ENCODE measurements at places on chromosomes 12 and 14.

DNA sequence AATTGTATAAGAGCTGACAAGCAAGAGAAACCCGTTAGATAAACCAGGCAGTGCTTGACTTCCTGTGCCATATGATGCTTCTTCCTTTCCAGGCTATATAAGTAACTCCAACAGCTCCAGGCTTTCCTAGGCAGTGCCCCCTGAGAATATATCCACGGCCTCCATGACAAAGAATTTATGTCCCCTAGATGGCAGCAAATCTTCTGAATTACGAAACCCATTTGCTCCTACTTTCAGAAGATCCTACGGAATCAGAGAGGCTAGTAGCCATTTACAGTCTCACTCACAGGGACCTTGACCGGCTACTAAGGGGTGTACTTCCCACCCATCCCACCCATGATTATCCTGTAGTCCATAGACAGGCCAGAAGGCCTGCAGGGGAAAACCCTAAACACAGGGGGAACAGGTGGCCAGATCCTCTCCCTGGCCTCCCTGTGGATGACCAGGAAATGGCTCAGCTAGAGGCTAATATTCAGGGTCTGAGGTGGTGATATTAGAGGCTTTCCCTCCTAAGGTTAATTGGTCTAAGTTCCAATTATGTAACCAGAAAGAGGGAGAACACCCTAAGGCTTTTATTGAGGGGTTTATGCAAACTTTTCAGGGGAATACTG is 77.2 kb upstream of the DCD start:
- no peak for DNase-seq

DNA sequence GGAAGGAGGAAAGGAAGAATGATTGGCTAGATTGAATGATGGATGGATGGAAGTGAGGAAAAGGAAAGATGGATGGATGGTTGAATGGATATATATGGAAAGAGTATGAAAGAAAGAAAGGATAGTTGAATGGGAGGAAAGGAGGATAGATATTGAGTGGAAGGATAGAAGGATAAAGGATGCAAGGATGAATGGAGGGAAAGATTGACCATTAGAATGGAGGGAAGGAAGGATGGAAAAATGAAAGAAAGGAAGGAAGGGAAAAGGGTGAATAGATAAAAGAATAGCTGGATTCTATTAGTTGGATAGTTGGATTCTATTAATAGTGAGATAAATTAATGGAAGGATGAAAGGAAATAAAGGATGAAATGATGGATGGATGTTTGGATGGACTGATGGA is 105.9 kb downstream of the CALM1 start:
- DNase-seq = no peak

GRCh38 chr14:70822530-70823185 is 13.3 kb upstream of the MAP3K9 start:
- peak; percentile 25 for DNase-seq

- DNase-seq = no peak
These were observed 74.4 kb upstream of the CLEC14A start for GRCh38 chr14:38330275-38330674.

DNA sequence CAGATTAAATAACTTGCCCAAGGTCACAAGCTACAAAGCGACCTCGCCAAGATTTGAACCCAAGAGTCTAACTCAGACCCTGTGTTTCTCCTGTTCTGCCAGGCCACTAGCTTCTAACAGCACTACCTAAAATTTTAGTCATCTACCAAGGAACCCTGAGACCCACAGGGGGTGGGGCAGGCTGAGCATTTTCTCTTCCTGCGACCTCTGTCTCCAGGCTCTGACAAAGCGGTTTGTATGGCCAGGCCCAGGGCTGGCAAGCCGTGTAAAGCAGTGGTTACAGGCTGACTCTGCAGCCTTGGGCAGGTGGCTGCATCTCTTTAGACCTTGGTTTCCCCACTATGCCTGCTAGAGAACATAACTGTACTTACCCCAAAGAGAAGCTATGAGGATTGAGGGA is 5.3 kb downstream of the VDR start:
- DNase-seq = no peak

DNA sequence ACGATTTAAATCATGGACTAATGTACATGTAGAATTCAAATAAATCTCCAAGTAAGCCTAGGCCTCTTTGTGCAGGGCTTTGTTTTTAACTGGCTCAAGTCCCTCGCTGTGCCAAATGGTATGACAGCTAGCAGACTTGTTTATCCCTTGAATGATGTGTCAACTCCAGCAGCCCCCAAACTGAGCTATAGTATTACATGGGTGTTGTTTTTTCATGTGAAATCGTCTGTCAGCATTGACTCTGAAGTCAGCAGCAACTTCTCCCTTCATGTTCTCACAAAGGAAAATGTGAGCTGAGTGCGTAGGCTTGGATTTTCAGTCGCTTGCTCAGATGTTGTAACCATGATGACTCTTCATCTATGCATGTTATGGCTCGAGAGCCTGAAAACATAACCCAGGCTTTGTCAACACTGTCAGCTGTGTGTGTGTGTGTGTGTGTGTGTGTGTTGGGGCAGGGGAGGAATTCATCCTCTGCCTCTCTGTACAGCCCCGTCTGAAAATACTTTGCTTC is 73.3 kb downstream of the PTHLH start:
- DNase-seq = no peak

DNA sequence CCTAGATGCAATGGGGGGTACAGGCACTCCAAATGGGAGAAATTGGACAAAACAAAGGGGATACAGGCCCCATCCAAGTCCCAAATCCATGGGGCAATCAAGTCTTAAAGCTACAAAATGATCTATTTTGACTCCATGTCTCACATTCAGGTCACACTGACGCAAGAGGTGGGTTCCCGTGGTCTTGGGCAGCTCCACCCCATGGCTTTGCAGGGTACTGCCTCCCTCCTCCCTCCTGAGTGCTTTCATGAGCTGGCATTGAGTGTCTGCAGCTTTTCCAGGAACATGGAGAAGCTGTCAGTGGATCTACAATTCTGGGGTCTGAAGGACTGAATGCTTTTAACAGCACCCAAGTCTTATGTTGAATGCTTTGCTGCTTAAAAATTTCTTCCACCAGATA is 274.5 kb upstream of the LRIG3 start:
- no peak for DNase-seq

GRCh38 chr12:11695321-11695720 is 45.8 kb downstream of the ETV6 start:
- DNase-seq = no peak

DNA sequence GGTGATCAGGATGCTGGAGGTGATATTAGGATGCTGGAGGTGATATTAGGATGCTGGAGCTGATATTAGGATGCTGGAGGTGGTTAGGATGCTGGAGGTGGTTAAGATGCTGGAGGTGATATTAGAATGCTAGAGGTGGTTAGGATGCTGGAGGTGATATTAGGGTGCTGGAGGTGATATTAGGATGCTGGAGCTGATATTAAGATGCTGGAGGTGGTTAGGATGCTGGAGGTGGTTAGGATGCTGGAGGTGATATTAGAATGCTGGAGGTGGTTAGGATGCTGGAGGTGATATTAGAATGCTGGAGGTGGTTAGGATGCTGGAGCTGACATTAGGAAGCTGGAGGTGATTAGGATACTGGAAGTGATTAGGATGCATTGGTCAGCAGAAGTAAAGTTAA is 101.4 kb downstream of the CALM1 start:
- no peak for DNase-seq

DNA sequence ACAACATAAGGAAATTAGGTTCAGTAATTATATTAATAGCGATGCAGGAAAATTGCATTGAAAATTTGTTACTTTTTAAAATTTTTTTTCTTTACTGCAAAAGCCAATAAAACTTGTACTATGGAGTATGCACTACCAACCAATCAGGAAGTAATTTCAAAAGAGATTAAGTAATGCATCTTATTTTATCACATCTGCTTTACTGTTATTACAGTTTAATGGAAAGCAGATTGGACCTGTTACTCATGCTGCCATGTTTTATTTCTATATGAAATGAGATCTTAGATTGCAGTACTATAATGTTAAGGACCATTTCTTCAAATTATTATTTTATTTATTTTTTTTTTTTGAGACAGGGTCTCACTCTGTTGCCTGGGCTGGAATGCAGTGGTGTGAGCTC is 1.7 kb upstream of the STRN3 start:
- DNase-seq = no peak

DNA sequence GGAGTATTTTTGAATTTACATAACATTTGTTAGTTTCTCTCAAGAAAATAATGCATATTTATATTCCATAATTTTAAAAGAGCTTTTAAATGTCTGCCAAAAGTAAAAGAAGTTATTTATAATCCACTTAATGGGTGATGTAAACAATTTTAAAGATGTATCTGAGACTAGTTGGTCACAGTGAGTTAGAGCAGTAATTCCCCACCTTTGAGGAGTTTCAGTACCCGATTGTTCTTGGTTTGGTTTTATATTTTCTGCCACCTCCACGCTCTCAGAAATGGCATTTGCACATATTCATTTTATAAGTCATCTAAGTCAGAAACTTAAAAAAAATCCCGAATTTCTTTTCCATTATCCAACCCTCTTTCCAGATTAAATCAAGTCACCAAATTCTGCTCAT is 153.2 kb downstream of the SLC35F4 start:
- DNase-seq = no peak

DNA sequence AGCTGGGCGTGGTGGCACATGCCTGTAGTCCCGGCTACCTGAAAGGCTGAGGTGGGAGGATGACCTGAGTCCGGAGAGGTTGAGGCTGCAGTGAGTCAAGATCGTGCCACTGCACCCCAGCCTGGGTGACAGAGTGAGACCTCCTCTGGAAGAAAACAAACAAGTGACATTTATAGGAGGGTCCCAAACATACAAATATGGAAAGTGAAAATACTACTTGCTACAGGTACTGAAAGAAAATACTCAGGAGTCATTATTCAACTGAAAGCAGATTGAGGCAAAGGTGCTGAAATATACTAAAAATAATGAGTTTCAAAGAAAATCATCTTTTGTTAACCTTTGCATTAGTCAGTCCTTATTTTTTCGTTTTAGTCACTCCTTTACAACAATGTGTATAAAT is 53.5 kb downstream of the ETV6 start:
- no peak for DNase-seq

- peak; percentile 16 for DNase-seq
These were observed 38.4 kb upstream of the MANSC4 start for GRCh38 chr12:27818401-27818918.

DNA sequence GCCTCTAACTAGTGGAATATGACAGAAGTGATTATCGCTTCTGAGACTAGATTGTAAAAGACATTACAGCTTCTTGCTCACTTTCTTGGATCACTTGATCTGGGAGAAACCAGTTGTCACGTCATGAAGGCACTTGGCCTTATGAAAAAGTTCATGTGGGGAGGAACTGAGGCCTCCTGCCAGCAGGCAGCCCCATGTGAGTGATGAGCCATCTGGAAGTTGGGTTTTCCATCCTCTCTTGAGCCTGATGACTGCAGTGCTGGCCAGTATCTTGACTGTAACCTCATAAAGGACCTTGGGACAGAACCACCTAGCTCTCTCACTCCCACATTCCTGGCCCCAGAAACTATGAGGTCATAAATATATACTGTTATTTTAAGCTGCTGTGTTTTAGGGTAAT is 28.0 kb downstream of the TTLL5 start:
- DNase-seq = peak; percentile 84

DNA sequence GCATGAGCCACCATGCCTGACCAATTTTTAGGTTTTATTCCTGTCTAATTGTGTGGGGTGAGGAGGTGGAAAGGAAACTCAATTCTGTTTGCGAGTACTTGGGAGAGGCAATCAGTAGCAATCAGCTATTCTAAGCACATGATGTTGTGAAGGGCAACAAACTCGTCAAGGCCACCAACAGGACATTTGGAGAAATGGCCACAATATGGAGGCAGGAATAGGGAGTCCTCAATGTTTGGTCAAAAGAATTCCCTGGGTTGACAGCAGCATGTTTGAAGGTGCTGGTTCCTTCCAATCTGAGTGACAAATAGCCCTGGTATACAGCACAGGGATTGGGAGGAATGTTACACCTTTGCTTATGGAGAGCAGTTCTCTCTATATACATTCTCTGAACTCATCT is 32.7 kb upstream of the USP44 start:
- DNase-seq = no peak

GRCh38 chr14:91501951-91502930 is 7.9 kb downstream of the PPP4R3A start:
- DNase-seq = no peak

DNA sequence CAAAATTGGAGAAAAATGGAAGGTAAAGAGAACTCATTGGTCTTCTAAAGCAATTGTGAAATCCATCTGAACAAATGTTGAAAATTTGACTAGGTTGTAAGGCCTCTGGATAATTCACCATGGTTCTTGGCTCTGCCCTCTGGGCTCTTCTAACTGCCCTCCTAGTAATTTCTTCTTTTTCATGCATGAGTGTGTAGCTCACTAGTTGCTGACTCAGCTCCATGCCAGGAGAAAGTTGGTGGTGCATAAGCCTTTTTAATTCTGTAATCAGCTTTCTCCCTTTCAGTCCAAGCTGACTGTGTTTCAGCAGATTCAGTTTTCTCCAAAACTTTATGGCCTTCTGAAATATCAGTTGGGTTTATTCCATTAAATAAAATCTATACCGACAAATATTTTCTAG is 877.8 kb upstream of the ATXN7L3B start:
- DNase-seq = no peak

- no peak for DNase-seq
These were observed 12.3 kb downstream of the TNFAIP2 start for GRCh38 chr14:103135333-103136260.

DNA sequence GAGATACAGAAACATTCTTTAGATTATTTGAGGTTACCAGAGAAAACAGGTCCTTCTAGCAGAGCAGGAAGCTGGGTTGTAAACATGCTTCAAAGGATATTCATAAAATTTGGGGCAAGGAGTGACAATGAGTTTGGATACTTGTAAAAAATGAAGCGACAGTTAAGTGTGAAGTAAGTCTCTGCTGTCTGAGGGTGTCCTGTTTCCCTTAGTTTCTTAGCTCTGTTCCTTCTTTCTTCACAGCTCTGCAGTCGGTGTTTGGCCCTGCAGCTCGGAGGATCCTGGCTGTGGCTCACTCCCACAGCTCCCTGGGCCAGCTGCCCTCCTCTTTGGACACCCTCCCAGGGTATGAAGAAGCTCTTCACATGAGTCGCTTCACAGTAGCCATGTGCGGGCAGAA is 10.8 kb downstream of the TMEM52B start:
- DNase-seq = no peak

DNA sequence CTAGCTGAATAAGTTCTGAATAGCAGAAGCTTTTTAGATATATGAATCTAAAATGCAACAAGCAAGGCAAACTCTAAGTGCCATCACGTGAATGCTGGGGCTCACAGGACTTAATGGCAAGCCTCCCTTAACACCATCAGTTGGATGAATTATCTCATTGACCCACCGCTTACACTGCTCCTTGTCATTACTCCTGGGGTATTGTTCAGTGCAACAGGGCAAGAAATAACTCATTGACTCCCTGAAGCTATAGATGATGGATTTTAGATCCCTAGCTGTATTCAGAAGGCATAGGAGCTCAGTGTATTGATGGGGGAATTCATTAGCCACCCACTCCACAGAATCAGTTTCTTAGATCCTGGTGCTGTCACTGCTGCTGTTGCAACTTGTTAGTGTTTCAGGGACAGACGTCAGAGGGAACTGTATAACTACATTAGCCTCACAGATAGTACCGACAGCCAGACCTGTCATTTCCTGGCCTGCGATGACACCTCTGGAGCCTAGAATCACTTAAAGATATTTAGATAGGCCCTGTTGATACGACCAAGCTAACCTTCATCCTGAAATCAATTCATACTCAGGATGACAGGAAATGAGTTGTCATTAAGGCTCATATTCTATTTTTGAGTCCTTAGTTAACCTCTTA is 735.3 kb downstream of the DIO2 start:
- DNase-seq = no peak

- DNase-seq = no peak
These were observed 76.6 kb downstream of the DERA start for GRCh38 chr12:15987696-15988095.

All from muscle of arm (tissue), 14 donors.